ENCODE measurements at places on chromosomes 16 and 17. TPM values are rescaled to one million over a fixed set of nuclear protein-coding genes. Genes with fewer than 3 reads are reported as not detected.

PIGQ gene
- 41.2 TPM for total RNA-seq

SCGB1C2 gene
- total RNA-seq = not detected

CDH15 gene
- total RNA-seq = not detected

KRT31 gene
- total RNA-seq = not detected

TP53TG3 gene
- not detected for total RNA-seq

HOXB13 gene
- total RNA-seq = not detected

TNFRSF17 gene
- total RNA-seq = not detected

GRCh38 chr16:66358231-66358630, 8.3 kb upstream of the CDH5 start:
- DNase-seq = no peak

DNA sequence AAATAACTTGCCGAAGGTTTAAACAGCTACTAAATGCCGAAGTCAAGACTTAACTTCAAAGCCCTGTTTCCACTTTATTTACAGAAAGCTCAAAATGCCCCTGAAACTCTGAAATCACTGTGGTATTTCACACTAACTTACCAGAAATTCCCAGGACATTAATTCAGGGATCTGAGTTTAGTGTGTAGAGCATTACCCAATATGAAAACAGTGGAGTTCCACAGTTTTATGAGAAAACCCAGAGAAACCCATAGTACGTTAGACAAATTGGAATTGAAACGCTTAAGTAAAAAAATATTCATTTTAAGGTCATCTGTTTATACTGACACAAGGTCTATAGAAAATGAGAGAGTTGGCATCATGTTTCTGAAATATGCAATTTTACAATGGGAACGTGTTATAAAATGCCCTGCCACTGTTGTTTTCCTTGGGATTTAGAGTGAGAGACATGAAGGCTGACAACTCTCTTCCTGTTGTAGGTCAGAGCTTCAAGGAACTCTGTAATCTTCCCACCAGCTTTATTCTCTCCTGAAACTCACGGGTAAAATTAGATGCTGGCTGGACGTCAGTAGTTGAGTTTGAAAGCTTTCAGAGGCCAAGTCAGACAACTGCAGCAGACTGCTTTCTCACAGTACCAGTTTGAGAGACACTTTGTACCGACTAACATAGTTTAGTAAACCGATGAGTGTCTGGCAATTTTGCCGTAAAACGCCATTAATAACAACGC, 139.4 kb upstream of the TBX2 start:
- DNase-seq = no peak

DNA sequence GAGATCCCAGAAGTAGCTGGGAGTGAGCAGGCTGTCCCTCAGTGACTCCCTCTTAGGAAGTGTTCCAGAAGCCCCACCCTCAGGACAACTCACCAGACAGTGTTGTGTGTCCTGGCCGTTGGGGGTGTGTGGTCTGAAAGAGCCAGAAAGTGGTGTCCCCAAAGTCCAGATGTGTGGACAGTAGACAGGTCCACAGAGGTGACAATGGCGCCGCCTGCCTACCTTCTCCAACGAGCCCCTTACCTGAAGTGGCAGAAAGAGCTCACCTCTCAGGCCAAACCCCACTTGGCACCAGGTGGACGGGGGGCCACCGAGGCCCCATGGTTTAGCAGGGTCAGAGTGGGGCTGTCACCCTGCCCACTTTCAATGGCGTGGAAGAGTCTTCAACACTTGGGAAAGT, 19.9 kb downstream of the C17orf100 start:
- DNase-seq = no peak

GRCh38 chr16:70685061-70685937, 554 bp downstream of the MTSS2 start:
- no peak for DNase-seq

GRCh38 chr16:49527611-49528010, 154.0 kb downstream of the C16orf78 start:
- DNase-seq = no peak

DNA sequence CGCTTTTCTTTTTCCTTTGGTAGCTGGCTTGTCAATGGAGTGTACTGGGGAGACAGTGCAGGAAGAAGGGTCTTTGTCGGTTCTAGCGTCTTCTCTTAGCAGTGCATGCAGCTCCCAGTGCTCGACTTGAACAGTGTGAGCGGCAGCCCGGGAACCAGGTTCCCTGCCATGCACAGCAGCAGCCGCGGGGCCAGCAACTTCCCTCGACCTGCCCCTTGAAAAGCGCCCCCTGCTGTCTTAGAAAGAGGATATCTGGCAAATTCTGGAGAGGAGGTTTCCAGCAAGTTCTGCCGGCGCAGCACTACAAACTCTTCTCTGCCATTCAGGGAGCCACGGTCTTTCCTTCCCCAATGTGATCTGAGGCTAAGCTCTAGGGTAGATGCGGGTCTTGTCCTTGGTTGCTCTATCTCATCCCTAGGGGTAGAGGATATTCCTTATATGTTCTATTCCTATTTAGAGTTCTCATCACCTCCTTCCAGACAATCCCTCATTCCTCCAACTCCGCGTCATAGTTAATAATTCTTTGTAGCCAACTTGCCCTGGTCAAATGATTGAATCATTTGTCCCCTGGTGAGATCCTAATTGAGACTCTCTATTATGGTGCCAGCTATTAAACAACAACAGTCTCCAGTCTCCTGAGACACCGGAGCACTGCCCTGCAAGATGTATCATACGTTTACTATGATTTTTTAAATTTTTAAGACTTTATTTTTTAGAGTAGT, 451.3 kb downstream of the PMP22 start:
- peak; percentile 32 for DNase-seq

- no peak for DNase-seq
Observed at GRCh38 chr16:5870886-5871691, 773.5 kb upstream of the EEF2KMT start.

DNA sequence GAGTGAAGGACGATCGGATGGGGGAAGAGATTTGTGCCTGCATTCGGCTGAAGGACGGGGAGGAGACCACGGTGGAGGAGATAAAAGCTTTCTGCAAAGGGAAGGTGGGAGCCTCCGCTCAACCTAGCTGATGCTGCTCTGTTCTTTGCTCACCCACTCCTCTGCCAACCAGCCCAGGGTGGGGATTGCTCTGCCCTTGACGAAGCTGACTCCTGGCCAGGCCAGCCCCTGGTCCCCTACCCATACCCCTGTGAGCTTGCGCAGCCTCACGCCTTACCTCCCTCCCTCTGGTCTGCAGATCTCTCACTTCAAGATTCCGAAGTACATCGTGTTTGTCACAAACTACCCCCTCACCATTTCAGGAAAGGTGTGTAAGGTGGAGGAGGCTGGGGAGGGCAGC, 4.8 kb upstream of the RSAD1 start:
- no peak for DNase-seq

DNA sequence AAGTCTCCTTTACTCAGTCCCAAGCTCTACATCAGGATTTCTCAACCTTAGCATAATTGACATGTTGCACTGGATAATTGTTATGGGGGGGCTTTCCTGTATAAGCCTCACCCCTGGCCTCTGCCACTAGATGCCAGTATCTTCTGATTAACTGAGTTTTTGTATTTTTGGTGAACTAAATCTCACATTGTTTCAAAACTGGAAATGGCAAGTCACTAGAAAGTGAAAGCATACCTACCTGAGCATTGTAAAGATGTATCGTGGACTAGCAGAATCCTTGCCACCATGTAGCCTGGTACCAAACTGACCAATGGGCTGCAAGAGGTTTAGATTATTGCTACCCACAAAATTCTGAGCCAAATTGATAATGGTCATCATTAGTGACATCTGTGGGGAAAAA, 15.0 kb downstream of the TOP2A start:
- DNase-seq = no peak

DNA sequence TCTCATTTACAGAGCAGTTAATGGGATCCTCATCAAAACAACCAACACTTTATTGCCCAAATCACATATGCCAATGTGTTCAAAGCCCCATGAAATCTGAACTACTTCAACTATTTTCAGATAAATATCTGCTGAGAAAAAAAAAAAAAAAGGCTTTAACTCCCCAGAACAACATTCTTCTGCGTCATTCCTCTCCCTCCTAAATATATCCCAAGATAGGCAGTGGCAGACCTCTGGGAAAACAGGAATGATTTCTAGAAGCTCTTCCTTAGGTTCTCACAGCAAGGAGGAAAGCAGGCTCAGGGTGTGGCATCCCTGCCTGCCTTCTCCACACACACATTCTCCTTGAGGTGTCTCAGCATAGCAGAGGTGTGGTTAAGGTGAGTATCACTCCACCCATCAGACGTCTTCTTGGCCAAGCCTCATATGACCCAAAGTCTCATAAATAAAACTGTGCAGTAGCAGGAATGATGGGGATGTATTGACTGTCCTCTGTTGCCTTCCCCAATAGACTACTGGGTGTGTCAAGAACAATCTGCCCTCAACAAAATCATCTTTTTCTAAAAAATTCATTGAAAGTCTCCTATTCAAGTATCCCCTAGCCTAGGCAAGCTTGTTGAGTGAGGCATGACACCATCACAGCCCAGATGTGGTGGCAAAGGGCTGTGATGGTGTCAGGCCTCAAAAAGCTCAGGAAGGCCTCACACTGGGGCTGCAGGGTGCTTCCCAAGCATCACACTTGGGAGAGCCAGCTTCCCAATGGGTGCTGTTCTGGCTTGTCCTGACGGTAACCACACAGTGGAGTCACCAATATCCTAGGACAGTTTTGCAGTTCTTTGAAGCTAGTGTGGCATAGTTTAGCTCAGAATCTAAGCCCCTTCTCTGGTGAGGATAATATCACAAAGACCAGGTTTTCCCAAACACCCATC, 135.4 kb upstream of the SOX9 start:
- no peak for DNase-seq

GRCh38 chr17:61833536-61834193, 29.7 kb downstream of the BRIP1 start:
- DNase-seq = no peak

DNA sequence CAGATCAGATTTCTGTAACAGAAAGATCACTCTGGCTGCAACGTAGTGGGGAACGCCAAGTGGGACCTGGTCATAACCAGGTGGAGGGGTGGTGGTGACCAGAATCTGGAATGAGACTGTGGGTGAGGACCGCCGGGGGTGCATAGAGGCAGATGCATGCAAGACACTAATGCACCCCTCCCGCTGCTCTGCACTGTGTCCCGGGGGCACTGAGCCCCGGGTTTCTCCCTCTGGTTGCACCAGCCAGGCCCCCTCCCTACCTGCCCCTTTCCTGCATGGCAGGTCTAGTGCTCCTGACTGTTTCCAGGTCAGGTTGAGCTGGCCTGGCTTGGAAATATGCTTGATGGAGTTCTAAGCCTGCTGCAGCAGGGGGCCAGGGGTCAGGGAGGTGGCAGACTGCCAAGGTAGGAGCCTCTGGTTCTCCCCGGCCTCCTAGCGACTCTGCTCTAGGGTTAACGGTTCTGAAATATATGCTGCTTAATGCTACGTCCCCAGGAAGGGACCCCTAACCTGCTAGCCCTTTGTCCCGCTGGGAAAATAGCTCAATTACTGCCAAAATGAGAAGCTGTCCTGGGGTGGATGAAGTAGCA, 94.3 kb downstream of the SDK2 start:
- no peak for DNase-seq

DNA sequence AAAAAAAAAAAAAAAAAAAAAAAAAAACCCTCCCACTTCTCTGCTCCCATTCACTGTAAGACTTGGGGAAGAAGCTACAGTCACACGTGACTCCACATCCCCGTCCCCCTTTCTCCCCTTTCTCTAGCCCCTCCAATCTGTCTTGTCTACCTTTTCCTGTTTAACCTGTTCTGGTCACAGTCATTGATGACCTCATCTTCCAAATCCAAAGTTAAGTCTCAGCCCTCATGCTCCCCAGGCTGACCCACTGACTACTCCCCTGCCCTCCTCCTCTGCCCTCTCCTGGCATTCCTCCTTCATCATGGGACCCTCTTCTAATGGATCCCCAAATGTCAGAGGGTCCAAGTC, 1.6 kb upstream of the CDH5 start:
- no peak for DNase-seq
